ENCODE measurements at places on chromosomes 3 and 15.

DNA sequence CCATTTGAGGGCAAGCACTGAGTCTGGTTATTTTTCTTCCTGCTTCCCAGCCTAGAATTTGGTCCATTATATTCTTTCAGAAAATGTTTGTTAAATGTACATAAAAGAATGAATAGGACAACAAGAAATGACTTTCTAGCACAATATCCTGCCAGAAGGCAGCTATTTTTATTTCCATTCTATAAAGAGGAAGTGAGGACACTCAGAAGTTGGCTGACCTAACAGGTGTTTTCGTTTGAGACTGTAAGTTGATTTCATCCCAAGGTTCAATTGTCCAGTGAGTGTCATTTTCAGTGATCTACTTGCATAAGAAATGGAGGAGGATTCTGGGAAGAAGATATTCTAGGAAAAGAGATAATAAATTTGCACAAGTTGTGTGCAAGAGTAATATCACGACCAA is 191.9 kb upstream of the POU1F1 start:
- no peak for DNase-seq

DNA sequence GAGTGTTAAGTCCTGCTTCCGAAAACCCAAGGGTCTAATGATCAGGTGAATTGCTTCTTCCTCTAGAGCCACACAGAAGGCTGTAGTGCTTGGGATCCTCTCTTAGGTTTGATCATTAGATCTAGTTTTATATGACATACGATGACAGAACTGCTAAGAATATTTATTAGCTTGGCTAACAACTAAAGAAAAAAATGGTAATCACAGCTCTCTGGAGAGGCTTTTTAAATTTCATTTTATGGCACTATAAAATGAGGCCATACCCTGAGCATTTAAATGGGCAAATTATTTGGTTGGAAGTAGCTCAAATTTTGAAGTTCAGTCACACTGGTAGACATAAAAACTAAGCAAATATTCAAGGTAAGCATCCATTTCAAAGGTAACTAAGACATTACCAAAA is 482.5 kb upstream of the WNT5A start:
- no peak for DNase-seq

DNA sequence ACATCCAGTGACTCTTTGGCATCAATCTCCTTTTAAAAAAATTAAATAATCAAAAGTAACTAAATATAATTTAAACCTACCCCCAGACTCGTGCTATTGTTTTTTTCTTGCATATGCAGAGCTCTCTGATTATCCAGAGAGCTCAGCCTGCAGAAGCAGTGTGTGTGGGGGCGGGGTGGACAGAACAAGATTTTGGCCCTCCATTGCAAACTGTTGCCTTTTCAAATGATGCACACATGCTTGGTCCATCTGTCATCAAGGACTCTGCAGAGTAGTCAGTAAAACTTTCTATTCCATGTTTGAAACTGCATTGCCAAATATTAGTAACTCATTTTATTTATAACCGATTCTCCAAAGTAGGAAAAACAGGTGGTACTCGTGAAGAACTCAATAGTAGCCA is 28.6 kb upstream of the STXBP5L start:
- no peak for DNase-seq

GRCh38 chr15:58410353-58410752 is 21.4 kb upstream of the LIPC start:
- no peak for DNase-seq

GRCh38 chr3:131474115-131474514 is 28.7 kb downstream of the MRPL3 start:
- DNase-seq, result no peak

- DNase-seq, result no peak
Observed at GRCh38 chr15:99010768-99011167, 3.2 kb upstream of the PGPEP1L start.

GRCh38 chr3:37097776-37098175 is 76.6 kb downstream of the LRRFIP2 start:
- no peak for DNase-seq

DNA sequence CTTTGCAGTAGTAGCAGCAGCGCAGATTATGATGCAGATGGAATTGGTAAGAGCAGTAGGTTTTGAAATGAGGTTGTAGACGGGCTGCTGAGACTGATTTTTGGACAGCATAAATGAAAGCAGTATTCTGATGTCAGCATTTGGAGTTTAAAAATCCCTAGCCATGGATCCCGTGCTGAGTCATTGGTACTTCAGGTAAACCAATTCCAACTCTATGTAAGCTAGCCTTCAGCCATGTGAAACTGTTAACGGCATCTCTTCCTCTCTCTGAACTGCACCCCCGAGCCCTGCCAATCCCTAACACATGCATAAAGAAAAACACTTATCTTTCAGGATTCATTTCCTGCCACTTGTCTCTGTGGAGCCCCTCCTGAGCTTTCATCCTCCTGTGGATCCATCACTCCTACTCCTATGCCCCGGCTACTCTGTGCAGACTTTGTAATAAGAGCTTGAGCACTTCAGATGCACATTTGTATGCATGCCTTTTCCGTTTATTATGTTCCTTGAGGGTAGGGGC is 119.0 kb downstream of the AKAP13 start:
- DNase-seq, result no peak

GRCh38 chr15:72155635-72156616 is 37.7 kb downstream of the SENP8 start:
- no peak for DNase-seq

DNA sequence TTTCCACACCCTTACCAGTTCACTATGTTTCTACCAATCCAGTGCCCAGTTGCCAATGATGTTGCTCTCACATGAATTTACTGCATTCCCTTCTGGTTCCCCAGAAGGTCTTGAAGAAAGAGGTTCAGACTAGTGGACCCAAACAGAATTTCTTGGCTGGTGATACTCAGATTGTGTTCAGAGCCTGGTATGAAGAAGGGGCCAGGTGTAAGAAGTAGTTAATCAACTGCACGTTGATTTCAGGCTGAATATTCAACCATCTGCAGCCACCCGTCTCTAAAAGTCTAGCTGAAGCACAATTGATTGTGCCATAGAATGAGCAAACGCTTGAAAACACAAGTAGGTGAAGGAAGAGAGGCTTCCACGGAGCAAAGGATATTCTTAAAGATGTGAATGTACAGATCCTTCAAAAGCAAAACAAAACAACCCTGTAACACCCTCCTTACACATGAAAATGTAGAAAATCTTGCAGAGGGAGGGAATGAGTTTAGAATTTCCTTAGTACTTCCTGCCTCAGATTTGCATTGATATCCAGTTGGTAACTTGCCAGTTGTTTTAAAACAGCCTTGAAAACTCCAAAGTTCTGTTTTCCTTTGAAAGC is 4.7 kb downstream of the RBMS3 start:
- DNase-seq, result no peak

- DNase-seq, result no peak
Observed at GRCh38 chr3:172892158-172892557, 141.6 kb downstream of the ECT2 start.

DNA sequence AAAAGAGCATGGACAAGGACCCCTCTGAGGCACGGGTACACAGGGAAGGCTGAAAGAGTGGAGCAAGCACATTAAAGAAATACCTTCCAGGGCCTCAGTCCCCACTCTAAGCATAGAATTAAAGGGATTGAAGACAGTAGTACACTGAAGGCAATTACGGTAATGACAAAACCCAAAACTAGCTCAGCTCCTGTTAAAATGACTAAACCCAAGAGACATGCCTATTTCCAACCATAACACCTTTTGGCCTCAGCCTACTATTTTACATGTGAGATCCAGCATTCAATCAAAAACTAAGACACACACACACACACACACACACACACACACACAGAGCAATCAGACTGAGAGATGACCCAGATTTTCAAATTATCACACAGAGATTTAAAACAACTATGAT is 19.8 kb downstream of the MAP4 start:
- DNase-seq, result no peak

DNA sequence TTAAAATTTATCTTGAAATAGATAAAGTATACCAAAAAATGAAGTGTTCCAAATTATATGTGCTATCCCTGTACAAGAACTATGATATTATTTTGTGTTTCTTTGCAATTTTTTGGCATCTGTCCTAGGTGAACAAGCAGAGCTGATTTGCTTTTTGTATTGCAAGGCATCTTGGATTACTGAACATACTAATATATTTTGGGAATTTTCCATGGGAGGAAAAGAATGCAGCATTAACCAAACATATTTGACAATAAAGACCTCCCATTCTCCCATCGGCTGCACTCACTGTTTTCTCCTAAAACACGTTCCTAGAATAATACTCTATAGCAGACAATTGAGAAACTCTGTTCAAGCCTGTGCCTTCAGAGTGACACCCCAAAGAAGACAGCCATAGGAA is 265.1 kb upstream of the ALCAM start:
- no peak for DNase-seq

GRCh38 chr3:148408667-148409066 is 289.0 kb upstream of the AGTR1 start:
- DNase-seq, result no peak

- DNase-seq, result no peak
Observed at GRCh38 chr15:71231758-71232157, 116.5 kb downstream of the THSD4 start.

- no peak for DNase-seq
Observed at GRCh38 chr15:86852741-86853140, 773.1 kb downstream of the AGBL1 start.

DNA sequence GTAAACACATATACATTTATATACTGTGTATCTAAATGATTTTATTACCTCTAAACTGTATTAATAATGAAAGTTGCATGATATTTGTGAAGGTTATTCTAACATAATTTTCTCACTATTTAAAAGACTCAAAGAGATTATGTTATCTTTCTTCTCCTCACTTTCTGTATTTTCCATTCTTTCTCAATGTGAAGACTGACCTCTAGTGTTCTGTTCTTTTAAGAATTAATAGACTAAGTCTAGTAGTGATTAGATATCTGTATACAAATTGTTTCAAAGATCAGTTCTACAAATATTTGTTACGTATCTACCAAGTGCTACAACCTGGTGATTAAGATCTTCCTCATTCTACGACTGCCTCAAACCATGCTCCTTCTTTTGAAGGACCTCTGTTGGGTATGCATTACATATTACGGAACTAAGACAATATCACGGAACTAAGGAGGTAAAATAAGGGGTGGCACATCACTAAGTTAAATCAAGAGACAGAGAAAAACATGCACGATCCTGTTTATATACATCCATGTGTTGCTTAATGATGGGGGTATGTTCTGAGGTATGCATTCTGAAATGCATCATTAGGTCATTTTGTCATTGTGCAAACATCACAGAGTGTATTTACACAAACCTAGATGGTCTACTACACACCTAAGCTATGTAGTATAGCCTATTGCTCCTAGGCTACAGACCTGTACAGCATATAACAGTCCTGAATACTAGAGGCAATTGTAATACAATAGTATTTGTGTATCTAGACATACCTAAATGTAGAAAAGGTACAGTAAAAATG is 161.5 kb upstream of the KBTBD8 start:
- DNase-seq, result no peak

GRCh38 chr15:77580996-77581682 is 51.6 kb downstream of the LINGO1 start:
- no peak for DNase-seq

DNA sequence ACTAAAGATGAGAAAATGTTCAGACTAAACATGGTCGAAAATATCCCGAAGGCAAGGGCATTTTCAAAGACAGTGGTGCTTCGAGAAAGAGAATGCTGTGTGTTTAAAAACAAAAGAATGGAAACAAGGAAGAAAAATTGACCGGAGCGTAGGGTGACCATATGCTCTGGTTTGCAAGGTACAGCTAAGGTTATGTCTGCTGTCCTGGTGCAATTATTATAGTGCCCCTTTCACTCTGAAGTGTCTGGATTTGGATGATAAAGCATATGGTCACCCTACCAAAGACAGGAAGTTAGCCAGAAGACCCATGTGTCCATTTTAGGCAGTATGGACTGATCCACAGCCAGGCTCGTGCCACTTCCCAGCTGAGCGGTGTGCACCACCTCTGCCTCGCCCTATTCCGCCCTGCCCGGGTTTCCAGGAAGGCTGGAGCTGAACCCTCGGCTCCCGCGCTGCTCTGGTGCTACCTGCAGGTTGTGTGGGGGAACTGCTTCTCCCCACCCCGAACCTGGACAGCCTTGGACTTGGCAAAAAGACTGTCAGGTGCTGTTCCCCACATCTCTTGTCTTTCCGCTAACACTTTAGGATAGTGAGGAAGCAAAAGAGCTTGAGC is 25.2 kb downstream of the GOLGA6D start:
- no peak for DNase-seq

GRCh38 chr3:63493101-63493500 is 159.4 kb upstream of the SNTN start:
- no peak for DNase-seq

- no peak for DNase-seq
Observed at GRCh38 chr3:146468671-146469149, 651 bp downstream of the PLSCR2 start.

DNA sequence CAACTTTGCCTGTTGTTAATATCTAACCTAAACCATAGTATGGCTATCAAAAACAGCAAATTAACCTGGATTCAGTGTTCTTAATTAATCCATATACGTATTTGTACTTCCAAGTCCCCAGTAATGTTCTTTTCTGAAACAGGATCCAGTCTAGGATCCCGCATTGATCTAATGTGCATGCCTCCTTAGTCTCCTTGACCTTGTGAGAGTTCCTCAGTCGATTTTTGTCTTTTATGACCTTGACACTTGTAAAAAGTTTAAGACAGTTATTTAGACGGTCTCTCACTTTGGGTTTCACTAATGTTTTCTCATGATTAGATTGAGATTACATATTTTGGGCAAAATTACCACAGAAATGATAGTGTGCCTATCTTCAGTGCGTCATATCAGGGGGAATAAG is 69.4 kb downstream of the TGFBR2 start:
- no peak for DNase-seq

DNA sequence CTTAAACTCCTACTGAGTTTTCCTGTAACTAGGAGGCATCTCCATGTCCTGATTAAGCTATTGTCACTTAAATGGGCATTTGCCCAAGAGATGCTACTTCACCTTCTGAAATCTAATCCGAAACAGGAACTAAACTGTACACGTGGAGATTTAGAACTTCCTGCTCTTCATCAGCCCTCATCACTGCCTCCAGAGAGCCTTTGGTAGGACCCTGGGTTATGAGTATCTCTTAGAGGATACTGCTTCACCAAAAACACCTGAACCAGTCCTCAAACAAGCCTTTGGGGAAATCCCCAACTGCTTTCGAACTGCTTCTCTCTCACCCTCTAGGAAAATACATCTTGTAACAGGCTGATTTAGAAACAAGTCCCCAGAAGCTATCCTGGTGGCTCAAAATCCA is 320.3 kb downstream of the GAP43 start:
- DNase-seq, result no peak

DNA sequence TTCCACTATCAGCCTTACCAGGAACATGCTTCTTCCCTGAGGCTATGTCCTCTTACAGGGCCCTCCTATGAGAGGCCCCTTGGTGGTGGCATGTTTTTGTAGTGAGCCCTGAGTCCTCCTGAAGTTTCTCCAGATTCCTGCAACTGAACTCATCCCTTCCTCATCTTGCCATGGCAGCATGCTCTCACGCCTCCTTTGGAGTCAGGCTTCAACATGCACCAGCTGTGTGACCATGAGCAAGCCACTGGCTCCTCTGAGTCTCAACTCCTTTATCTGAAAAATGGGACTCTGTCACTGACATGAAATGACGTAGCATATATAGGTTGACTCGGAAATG is 216.3 kb upstream of the TLE3 start:
- DNase-seq, result no peak
